ENCODE measurements at places on chromosomes 3 and 15.

DNA sequence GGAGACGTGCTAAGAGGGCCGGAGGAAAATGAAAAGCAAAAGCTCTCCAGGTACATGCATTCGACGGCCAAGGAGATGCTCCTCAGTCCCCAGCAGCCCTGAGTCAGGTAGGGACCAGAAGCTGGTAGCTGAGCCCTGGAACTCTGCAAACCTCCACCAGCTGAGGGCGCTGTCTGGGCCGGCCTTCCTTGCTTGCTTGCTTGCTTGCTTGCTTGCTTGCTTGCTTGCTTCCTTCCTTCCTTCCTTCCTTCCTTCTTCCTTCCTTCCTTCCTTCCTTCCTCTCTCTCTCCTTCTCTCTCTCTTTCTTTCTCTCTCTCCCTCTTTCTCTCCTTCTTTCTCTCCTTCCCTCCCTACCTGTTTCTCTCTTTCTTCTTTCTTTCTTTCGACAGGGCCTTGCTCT lies 94.6 kb upstream of the RASGRF1 start:
- DNase-seq: no peak

DNA sequence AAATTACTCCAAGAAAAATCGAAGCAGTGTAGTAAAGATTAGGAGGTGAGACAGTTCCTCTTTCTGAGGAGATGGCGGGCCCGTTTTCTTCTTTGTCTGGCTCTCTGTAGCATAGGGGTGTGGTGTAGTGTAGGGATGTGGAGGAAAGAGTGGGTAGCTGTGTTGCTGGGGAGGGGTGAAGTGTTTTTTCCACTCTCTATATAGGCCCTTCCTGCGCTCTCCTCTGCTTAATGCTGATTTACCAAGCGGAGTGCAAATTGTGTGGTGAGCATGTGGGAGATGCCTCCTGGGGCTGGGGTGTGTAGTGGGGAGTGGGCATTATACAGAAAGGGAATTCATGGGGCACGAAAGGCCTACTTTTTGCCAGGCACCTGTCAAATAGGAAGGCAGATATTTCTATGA lies 94.9 kb downstream of the ST6GAL1 start:
- DNase-seq: no peak

GRCh38 chr3:170836491-170836890 lies 33.5 kb downstream of the RPL22L1 start:
- no peak for DNase-seq

- DNase-seq: no peak
These were observed 110.6 kb downstream of the ETFA start for GRCh38 chr15:76200641-76201105.

DNA sequence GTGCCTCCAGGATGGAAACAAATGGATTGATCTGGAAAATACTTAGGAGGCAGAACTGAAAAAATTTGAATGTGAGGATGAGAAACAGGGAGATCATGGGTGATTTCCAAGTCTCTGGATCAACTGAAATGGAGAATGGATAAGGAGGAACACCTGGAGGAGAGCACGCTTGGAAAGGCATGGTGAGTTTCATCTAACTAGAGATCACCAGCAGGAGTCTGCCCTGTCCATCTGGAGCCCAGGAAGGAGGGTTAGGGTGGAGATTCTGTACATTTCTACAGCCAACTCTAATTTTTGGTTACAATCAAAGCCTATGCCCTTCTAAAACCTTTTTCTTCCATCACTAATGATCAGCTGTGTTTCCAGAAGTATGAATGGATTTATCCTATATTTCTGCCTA lies 995.9 kb upstream of the CFAP20DC start:
- no peak for DNase-seq

DNA sequence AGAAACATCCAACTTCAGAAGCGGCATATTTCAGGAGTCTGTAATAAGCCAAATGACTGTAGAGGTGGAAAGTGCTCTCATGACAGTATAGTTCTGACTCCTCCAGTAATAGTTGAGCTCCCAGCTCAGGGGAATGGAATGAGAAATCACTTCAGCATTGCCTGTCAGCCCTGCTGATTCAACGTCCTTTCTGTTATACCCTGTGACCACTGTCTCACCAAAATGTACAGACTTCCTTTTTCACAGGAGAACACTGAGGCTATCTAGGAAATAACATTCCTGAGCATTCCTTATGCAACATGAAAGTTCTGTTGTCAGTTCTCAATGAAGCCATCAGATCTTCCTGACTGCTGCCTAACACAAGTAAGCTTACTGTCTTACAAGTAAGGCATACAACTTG lies 284.5 kb upstream of the MME start:
- DNase-seq: peak; percentile 78

GRCh38 chr15:40743485-40743901 lies 11.6 kb downstream of the RMDN3 start:
- DNase-seq: no peak

GRCh38 chr3:146148468-146148931 lies 12.5 kb downstream of the PLOD2 start:
- no peak for DNase-seq

DNA sequence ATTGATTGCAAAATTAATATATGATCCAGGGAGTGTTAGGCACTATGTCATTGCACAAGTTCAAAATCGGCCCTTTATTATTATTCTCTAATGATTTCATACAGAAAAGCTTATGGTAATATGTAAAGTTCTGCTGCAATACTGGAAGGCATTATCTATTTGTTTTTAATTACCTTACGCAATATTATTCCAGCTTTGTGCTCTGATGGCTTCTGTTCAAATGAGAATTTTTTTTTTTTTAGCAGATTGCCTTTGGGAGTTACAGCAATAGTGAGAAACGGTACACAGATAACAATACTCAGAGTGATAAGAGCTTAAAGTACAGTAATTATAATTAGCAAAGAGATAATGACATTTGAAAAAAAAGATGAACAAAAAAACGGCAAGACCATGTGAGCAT lies 602.2 kb upstream of the ALCAM start:
- DNase-seq: no peak

DNA sequence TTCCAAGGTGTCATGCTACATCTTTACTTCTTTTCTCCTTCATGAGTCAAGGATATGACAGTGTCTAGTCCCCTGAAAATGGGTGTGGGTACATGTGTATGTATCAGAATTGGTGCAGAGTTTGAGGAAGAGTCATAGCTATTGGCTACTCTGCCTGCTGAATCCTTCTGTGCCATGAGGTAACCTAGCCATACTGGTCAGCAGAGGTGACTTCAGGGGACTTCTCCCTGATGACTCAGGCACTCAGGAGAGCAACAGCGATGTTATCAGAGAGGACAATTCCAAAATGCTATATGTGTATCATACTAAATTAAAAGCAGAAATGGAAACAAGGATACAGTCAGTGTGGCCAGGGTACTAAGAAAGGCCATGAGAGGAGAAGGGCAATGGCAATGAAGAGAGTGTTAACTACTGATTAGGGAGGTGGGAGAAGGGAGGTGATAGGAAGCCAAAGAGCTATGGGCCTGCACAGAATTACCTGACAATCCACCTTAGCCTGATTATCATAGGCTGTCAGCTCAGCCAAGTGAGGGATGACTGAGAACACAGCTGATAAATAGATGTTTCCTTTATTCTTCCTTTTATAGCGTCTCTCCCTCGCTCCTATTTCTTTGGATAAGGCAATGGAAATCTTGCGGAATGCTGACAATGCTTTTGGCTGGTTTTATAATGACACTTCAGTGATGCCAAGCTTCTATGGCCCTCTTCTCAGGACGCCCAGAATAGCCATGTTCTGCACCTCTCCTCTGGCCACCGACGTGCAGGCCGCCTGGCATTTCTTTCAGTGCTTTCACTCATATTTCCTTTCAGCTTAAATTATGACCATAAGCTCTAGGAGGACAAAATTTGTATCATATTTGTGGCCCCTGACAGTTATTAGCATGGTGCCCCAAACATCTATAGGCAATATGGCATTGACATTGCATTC lies 90.6 kb downstream of the FGF12 start:
- DNase-seq: no peak

DNA sequence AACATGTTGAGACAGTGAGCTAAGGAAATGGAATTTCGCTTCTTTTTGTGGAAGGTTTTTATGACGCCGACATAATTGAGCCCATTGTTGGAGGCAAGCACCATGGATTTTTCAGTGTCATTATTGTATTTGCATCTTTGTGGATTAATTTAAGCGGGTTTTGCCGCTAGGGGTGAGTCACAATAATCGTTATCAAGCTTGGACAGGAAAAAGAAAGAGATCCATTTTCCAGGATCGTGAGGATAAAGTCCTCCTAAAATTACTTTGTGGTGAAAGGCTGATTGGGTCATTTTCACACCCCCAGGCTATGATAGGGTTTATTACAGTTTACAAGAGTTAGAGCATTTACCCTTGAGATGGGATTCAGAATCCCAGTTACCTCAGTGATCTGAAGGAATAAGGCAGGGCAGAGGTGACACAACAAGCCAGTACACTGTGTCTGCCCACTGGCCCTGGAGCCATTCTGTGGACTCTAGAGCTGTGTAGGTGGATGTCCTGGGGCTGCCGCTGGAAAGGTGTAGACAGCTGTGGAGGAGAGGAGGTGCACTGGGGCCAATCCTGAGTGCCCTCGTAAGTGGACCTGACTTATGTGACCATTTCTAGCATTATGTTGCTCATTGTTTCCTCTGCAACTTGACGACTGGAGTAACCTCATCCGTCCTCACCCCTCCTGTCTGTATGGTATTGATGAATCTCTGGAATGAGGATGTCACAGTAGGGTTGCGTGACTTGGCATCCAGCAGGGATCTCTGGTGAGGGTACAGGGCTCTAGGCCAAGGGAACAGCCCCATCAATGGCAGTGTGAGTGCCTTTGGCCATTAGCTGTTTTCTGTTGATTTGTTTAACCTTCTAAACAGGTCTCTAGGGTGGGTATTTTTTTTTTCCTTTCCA lies 370.1 kb downstream of the LRTM1 start:
- DNase-seq: no peak

- no peak for DNase-seq
These were observed 345.6 kb downstream of the MCTP2 start for GRCh38 chr15:94576889-94577533.

DNA sequence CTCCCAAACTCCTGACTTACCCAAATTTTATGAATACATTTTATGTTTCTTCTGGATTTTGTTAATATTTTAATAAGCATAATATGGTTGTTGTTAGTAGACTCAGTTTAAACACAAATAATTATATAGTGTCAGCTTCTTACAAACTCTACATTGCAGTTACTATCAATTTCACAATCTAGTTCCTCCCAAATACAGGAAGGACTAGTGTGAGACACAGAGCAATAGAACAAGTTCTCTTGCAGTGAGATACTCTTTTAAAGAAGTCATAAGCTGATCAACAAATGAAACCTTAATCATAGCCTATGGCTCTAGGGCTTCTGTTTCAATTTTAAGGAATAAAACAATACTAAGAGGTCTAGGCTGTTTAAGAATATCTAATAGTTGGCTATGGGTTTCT lies 86.1 kb downstream of the SAMMSON start:
- DNase-seq: no peak

GRCh38 chr15:76840830-76841460 lies 64.2 kb downstream of the SCAPER start:
- DNase-seq: no peak

DNA sequence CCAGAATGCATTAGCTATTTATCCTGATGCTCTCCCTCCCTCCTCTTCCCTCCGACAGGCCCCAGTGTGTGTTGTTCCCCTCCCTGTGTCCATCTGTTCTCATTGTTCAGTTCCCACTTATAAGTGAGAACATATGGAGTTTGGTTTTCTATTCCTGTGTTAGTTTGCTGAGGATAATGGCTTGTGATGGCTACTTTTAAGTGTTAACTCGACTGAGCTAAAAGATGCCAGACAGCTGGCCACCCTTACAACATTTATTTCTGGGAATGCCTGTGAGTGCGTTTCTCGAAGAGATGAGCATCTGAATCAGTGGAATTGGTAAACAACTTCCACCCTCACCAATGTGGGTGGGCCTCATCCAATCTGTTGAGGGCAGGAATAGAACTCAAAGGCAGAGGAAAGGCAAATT lies 24.7 kb upstream of the TM2D3 start:
- DNase-seq: peak; percentile 45

DNA sequence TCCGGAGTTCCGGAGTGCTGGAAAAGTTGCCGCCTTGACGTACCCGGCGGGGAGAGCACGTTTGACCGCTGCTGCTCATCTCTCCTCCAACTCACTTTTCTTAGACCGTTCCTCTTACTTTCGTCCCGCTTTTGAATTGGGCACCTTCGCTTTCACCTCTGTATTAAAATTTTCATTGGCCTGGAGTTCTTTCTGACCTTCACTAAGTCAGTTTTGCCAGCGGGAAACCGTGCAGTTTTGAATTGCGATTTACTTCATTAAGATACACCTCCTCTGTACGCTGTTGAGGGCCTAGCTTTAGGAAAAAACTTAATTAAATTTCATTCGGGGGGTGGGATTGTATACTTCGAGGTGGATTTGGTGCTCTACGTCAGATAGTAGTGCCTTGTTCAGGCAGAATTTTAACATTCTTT lies 1.3 kb downstream of the GMPS start:
- no peak for DNase-seq

DNA sequence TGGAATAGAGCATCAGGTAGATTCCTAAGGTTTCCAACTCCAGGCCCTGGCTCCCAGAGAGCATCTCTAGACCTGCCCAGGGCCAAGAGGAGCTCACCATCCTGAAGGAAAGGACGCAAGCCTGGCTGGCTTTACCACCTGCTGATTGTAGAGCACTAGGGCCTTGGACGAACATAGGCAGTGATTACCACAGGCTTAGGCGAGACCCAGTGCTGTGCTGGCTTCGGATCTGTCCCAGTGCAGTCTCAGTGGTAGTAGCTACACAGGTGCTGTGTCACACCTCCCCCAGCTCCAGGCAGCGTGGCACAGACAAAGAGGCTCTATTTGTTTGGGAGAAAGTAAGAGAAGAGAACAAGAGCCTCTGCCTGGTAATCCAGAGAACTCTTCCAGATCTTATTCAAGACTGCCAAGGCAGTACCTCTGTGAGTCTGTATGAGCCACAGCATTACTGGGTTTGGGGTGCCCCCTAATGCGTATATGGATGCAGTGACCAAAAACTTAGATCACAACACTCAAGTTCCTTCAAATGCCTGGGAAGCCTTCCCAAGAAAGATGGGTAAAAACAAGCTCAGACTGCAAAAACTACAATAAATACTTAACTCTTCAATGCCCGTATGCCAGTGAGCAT lies 25.4 kb downstream of the ISG20 start:
- no peak for DNase-seq

DNA sequence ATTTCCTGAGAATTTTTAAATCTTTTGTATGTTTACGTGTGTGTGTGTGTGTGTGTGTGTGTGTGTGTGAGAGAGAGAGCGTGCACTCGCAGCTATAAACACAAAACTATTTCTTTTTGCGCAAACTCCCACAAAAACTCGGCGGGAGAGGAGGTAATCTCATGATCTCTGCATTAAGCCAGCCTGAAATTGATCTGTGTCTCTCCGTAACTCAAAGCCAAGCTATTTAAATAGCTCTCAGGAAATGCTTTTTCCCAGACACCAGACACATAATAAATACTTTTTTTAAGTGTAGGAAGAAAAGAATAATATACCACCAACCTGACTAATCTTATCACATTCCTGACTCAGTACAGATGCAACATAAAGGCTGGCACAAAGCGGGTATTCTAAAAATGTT lies 226.8 kb downstream of the MAGI1 start:
- no peak for DNase-seq

DNA sequence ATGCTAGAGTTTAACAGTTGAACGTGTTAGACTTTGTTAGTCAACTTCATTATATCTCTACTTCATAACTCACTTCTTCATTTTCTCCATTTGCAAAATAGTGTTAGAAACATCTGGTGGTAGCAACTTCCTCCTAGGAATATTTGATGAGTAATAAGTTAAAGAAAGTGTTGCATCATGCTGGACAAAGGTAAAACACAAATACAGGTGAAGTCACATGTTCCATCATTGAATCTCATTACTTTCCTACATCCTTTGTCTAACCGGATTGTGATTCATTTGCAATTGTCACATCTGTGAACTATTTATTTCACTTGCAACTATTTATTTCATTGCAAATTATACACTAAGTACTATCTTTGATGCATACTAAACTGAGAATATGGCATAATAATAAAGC lies 186.5 kb downstream of the TUSC7 start:
- no peak for DNase-seq
